ENCODE measurements at places on chromosomes 5 and 9.

- no peak for DNase-seq
These were observed 97.0 kb upstream of the TARS1 start for GRCh38 chr5:33343676-33344327.

GRCh38 chr9:13728917-13729811 is 449.7 kb upstream of the MPDZ start:
- no peak for DNase-seq

DNA sequence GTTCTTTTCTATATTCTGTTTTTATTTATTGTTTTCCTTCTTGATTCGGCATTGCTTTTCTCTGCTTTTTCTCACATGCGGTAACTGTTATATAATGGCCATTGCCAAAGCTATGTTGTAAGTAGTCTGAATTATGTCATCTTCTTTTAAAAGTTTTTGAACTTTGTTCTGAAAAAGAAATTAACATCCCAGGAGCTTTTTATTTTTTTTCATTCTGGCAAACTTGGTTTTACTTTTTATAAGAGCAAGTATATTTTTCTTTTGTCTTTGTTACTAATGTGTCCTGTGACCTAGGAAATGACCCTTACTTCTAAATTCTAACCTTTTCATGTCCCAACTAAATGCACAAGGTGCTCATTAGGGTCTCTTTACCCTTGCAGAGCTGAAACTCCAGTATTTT is 26.7 kb upstream of the IZUMO3 start:
- no peak for DNase-seq

DNA sequence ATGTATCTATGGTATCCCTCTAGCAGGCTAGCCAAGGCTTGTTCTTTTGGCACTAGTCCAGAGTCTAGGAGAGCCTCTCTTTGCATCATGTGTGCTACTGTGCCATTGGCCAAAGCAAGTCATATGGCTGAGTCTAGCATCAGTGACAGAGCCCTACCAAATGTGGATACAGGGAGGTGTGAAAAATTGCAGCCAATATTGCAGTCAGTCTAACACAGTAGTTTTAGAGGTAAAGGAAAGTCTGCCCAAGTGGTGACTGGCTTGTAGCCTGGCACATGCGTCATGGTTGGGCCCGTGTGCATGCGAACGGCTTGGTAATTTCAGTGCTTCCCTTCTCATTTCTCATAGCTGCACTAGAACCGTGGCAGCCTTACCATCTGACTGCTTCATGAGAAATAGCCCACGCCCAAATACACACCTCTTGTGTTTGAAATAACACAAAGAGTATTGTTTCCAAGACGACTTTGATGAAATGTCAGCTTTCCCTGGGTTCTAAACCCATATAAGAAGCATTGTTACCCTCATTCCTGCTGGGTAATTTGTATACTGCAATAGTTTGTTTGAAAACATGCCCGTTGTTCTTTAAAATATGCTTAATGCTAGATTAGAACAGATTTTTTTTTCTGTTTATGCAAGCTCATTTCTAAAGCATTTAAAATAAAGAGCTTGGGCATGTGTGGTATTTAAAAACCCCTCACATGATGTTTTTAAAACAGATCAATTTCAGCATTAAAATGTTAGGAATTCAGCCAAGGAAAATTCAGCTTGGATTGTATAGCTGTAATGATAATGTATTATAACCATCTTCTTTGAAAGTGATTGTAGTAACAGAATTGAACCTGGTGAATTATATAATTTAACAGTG is 113.2 kb downstream of the TLE4 start:
- no peak for DNase-seq

DNA sequence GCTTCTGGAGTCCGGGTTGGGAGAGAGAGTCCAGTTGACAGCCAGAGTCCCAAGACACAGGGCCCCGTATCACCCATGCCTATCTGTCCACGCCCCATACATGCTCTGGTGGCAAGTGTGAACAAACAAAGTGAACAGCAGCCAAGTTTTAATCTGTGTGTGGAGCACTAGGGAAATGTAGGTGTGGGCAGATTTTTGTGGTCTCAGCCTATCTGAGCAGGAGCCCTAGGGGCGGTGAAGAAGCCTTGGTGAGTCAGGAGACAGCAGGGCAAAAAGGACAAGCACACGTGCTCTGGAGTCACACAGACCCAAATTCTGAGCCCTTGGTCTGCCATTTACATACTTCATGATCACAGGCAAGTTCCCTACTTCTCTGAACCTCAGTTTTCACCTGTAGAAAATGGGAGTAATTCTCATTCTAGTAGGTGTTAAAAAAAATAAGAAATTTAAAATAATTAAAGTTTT is 23.2 kb downstream of the EGR1 start:
- DNase-seq, result no peak

- DNase-seq, result no peak
These were observed 133.5 kb upstream of the IL12B start for GRCh38 chr5:159463590-159464321.

DNA sequence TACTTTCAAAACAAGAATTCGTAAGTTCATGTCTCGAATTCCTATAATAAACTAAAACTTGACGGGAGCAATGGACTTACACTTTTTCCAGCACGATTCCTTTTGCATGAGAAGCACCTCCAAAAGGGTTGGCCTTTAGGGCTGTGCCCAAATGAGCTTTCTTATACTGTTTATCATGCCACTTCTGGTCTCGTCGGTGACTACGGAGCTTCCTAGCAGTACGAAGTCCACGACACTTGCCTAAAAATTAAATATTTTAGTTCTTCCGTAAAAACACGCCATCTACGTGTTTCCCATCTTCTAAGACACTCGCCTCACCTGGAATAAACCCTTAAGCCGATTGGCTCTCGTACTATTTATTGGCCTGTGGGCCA is 554 bp downstream of the RPS23 start:
- DNase-seq, result no peak

DNA sequence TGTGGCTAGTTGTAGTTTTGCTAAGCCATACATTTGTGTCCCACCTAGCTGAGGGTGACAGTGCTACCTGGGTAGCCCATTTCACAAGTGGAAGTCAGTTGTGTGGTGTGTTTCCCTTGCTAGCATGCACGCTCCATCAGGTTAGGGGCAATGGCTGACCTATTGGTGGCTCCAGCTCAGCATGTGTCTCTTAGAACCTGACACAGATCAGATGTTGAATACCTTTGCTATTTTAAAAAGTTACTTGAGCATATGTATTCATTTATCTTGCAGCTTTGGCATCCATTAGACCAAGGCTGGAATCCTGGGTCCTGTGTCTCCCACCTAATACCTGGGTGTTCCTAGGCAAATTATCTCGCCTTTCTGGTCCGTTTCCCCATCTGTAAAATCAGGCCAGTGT is 44.8 kb downstream of the ZNF618 start:
- DNase-seq, result no peak
